Inflammatory macrophage (primary cell): ENCODE measurements at places on chromosomes 4 and X.

GRCh38 chr4:135338181-135338580 is 1136.6 kb upstream of the PABPC4L start:
- DNase-seq, result no peak

- no peak for DNase-seq
These were observed 34.5 kb upstream of the PLA2G12A start for GRCh38 chr4:109764376-109764775.

DNA sequence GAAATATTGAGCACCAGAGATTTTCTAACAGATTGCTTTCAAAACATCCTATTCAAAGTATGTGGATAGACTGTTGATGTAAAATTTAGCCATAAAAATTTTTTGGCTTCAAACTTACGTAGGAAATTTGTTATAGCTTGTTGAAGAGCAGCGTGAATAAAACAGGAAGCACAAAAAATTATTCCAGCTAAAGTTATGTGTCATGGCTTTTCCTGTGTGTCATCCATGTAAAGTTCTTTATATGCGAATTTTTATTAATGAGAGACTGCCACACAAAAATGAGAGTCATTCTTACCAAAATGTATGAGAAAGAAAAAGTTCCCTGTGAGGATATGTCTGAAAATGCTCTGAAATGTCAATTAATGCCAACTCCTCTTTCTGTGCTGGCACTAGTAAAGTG is 19.5 kb downstream of the EPGN start:
- no peak for DNase-seq

DNA sequence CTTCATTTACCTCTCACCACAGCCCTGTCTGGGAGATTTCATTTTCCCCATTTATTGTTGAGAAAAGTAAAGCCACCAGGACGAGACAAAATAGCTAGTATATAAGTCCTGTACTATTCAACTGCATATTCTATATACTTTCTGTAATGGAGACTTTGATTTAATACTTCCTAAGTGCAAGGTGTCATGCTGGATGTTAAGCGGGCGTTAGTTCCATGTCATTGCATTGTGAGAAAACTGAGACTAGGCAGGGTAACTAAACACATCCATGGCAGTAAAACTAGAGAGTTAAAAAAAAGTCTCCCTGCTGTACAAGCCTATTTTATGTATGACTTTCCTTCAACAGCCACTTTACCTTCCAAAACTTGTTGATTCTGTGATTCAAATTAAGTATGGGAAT is 969.6 kb downstream of the STIM2 start:
- DNase-seq, result no peak

DNA sequence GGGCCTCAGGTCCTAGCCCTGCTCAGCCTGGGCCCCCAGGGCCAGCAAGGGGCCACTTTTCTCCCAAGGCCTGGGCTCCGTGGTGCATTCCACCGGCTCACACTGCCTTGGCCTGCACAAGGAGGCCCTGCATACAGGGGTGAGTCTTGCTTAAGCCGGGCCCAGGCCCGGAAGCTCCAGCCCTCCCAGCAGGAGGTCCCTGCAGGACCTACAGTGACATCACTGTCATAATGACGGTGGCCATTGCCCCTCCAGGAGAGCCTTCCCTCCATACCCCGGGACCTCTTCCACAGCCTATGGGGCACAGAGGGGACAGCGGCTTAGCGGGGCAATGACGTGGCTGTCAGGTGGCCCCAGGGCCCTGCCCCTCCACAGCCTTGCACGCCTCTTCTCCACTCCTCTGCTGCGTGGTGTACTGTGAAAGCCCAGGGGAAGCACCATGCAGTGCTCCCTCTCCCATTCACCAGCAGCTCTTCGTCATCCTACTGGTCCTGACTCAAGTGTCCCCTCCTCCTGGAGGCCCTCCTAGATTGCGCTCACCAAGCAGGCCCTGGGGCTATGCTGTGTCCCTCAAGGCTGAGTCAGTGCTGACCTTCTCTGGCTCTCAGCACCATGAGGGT is 32.3 kb upstream of the AFAP1 start:
- DNase-seq, result no peak

DNA sequence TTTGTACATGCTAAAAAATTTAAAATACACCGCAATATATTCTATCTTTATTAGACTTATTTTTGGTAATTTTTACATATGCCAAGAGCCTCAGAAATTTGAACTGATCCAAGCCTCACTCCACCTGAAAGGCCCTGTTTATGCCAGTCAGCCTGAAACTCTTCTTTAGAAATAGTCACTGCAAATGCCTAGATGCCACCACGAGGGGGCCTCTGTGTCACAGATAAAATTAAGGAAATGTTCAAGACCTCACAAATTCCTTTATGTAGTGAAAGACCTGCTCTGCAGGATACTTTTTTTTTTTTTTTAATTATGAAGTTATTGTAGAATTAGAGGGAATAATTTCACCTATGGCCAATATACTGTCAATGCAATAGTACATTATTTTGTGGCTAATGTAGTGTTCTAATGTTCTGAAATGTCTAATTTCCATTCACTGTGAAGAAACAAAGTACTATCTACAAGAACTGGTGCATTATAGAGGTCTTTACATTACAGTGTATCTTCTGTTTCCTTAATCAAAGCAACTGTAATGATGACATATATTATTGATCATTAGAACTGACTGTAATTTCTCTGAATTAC is 69.8 kb downstream of the DTHD1 start:
- DNase-seq, result peak; percentile 79

- no peak for DNase-seq
These were observed 11.7 kb downstream of the MAGEE1 start for GRCh38 chrX:76439188-76439587.

DNA sequence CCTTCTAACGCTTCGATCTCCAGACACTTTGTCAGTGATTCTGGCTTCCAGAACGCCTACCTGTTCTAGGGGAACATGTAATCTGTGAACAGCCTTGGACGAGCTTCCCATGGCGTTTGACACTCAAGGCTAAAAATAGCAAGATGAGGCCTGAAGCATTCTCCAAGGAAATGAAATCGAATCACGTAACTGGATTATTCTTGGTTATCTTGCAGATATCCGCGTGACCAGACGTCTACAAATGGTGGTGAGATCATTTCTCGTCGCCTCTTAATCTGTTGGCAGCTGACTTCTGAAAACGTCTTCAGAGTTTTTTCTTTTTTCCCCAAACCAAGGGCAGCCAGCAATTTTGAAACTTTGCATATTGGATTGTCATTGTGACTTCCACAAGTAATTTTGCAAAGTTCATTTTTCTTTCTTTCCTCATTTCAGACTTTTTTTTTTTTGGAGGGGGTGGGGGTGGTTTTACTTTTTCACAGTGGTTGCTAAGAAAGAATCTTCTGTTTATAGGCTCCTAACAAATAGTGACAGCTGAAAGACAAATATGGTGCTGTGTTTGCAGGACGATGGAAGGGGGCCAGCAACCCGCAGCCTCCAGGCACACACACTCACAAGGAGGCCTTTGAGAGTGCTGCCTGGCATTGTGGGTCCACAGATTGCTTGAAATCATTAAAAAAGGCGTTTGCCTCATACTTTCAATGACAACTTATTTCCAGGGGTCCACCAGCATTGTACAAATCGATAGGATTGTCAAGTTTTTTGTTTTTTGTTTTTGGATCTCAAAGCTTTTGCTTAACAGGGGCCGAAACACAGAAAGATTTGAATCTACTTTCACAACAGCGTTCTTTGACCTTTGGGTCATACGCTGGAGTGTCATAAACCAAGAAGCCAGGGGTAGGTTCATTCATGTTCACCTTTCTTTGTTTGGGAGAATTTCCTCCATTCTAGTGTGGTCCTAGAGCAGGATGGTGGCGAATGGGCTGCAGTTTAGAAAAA is 32.4 kb upstream of the PDLIM3 start:
- no peak for DNase-seq

DNA sequence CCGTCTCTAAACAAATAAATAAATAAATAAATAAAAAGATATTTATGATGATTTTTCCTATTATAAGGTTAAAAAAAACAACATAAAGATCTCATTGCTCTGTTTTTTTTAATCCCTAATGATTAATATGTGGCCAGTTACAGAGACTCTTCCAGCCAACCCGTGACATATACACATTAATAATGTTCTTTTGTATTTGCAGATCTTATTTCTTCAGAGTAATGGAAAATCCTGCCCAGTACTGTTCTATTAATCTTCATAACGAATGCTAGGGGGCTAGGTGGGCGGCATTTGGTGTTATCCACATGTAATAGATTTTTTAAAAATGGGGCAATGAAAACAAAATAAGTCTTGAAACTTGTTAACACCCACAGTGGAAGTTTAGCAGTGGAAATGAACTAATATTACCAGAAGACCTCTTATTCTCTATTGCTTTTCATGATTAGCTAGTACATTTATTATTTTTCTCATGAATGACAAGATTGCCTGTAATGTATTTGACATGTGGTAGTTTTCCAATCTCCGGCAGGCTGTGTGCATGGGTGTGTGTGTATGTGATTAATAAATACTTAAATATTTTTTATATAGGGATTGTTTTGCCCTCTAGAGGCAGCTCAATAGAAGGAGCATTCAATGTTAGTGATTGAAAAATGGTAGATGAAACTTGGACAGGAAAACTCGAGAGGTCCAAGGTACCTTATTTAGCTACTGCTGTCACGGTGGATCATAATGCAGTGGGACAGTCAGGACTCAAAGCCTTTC is 457.4 kb downstream of the IL1RAPL1 start:
- DNase-seq, result no peak

DNA sequence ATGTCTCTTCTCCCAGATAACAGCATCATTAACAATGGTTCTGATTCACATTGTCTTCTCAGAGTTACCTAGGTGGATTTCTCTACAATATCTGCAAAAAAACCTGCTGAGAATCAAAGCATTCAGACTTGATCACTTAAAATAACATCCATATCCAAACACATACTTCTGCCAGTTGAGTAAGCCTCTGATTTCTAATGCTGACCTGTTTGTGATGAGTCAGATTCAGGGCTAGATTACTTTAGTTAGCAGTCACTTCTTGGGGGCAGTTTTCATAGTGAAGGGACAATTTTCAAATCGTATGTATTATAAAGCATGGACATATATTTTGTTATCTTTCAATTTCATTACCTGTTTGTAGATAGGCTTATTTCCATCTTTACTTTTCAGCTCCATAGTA is 35.5 kb downstream of the CCNI start:
- no peak for DNase-seq

- DNase-seq, result no peak
These were observed 42.8 kb upstream of the PRKG2 start for GRCh38 chr4:81257816-81258215.
